ENCODE measurements at places on chromosomes 5 and 9. TPM values are rescaled to one million over a fixed set of nuclear protein-coding genes. Genes with fewer than 3 reads are reported as not detected.

The TCERG1 gene
- polyA plus RNA-seq = 30.5 TPM

The GABRA1 gene
- polyA plus RNA-seq = 0.05 TPM

The F2RL2 gene
- polyA plus RNA-seq = not detected

The VPS13A gene
- 3.3 TPM for polyA plus RNA-seq

The GLDC gene
- 0.85 TPM for polyA plus RNA-seq

The CCNJL gene
- polyA plus RNA-seq = not detected

DNA sequence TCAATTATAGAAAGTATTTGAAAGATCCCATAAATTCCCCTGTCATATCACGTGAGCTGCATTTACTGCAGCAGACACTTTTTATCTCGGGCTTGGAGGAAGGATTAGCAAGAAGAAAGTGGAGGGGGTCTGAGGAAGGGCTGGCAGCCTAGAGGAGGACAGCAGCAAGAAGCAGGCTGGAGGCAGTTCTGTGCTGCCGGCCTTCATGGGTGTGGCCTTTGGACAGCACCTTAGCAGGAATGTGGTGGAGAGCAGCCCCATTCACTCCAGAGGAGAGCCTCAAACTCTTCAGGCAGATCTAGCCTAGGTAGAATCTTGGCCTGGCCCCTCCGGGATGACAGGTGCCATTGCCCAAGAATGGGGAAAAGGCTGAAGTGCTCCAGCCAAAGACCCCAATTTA is 89.8 kb upstream of the GABRP start:
- no peak for DNase-seq

- no peak for DNase-seq
These were observed 9.6 kb upstream of the CCDC171 start for GRCh38 chr9:15543047-15543813.

- DNase-seq = no peak
These were observed 5.6 kb downstream of the IDNK start for GRCh38 chr9:83628540-83628939.

DNA sequence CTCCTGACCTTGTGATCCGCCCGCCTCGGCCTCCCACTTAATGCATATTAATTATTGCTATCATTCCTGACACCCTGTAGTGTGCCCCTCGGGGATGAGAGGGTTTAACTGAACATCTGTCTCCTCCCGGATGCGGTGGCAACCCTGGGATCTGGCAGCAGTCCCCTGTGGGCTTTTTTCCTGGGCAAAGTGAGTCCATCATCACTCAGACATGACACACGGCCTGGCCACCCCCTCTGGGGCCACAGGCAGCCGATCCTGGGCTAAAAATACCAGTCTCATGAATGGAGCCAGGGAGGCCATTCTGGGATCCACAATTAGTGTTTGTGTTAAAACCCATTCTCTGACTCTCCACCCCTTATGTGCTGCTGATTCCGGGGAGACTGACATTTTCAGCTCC is 161.2 kb downstream of the RGS3 start:
- DNase-seq = no peak

GRCh38 chr9:114507726-114508125 is 2.5 kb upstream of the WHRN start:
- DNase-seq = no peak

GRCh38 chr9:77606526-77606925 is 41.6 kb downstream of the GNA14 start:
- no peak for DNase-seq

DNA sequence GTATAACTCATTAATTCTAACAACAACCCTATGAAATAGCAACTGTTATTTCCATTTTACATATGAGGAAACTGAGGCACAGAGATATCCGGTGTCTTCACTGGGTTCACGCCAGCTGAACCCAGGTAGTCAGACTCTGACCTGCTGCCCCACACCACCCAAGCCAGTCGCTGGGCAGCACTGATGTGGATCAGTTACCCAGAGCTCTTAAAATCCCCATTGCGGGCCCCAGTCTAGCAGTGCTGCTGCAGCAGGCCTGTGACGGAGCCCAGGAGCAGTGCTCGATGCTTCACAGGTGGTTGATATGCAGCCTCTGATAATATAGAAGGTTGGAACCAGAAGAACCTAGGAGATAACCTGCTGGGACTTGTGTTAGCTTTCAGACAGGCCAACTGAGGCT is 24.3 kb downstream of the PTPA start:
- DNase-seq = no peak

- peak; percentile 42 for DNase-seq
These were observed 53.2 kb downstream of the ZNF474 start for GRCh38 chr5:122182491-122182921.

GRCh38 chr9:107674721-107675277 is 185.2 kb upstream of the KLF4 start:
- DNase-seq = peak; percentile 53

DNA sequence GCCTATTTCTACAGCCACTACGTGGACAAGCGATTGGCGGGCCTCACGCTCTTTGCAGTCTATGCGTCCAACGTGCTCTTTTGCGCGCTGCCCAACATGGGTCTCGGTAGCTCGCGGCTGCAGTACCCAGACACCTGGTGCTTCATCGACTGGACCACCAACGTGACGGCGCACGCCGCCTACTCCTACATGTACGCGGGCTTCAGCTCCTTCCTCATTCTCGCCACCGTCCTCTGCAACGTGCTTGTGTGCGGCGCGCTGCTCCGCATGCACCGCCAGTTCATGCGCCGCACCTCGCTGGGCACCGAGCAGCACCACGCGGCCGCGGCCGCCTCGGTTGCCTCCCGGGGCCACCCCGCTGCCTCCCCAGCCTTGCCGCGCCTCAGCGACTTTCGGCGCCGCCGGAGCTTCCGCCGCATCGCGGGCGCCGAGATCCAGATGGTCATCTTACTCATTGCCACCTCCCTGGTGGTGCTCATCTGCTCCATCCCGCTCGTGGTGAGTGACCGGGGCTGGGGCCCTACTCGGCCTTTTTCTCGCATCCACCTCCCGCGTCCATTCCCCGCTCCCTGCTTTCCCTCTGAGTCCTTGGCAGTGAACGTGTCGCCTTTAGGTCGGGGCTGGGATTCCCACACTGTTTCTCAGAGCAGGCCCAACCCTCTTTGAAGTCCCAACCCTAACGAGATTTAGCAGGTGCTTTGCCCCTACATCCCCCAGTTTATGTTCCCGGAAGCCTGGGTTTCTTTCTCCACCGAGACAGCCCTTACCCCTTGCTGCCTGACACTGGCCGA is 1.8 kb downstream of the PTGER4 start:
- peak; percentile 68 for DNase-seq

DNA sequence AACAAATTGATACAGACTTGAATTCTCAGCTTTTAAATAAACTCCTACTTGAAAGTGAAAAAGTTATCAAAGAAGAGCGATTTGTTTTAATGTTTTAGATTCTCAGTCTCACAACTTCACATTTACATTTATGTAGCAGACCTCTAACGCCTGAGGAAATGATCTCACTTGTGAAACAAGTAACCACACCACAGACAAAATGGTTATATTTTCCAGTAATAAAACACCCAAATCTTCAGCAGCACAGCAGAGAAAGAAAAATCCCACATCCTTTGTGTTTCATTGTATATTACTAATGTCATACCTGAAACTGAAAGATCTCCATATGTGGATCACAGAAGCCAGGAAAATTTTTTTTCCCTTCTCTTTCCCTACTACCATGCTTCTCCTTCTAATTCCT is 29.8 kb upstream of the GZMA start:
- DNase-seq = no peak

GRCh38 chr5:128857076-128857677 is 108.1 kb upstream of the SLC27A6 start:
- DNase-seq = no peak

DNA sequence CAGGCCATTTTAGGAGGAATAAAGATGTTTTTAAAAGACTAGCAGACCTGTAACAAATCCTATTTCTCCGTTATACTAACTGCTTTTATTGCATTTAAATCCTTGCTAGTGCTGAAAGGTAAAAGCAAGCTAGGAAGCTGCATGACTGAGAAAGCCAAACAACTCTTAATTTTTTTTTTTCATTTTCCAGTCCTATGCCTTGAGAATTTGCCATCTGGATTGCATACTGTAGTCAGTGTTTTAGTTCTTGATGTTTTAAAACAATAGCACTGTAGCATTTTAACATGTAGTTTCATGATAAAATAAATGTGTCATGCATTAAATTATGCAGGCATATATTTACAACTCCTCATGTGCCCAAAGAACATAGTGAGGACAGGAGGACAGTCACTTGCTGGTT is 108.4 kb upstream of the FGF10 start:
- DNase-seq = no peak

- no peak for DNase-seq
These were observed 65.8 kb downstream of the NFIB start for GRCh38 chr9:14248149-14248548.

GRCh38 chr9:132833550-132834121 is 44.4 kb downstream of the AK8 start:
- no peak for DNase-seq

DNA sequence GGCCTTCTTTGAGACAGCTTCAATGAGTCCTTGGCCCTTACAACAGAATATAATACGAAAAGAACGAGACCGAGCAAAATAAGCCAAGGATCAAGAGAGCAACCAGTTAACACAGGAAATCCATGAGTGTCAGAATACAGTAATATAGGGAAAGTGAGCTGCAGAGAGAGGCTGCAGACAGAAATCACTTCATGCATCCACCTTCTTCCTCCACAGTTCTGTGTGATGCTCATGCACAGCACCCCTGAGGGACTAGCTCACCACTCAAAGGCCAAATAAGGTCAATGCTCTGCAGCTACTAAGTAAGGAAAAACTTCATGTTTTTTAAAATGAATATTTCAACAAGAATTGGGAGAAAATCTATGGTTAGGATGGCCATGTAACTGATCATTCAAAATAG is 257.1 kb downstream of the MCTP1 start:
- DNase-seq = no peak
